ENCODE measurements at places on chromosomes 16 and 17. TPM values are rescaled to one million over a fixed set of nuclear protein-coding genes. Genes with fewer than 3 reads are reported as not detected.

Gene COG1
- total RNA-seq, result 47.6 TPM

DNA sequence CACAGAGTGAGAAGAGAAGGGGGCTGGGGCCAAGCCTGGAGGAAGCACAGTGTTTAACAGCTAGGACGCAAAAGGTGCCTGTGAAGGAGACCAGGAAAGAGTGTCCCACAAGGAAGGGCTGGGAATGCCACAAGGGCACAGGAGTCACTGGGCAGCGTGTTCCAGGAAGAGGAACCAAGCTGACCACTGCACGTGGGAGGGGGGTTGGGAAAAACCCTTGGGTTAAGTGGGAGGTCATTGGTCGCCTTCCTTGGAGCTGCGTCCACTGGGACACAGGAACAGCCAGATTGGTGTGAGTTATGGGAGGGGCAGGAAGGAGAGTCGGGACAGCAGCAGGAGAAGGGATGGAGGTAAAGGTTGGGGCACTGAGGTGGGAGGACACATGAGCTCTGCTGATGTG, 12.9 kb downstream of the TTYH2 start:
- H3K4me3 ChIP-seq, result no peak overlapping the region
- H3K36me3 ChIP-seq, result no peaks in the 10 kb centered on the region
- H3K4me1 ChIP-seq, result no peaks in the 10 kb centered on the region
- DNase-seq, result no peak
- peaks cover 11% of the 10 kb centered on the region for H3K27me3 ChIP-seq
- H3K27ac ChIP-seq, result no peak overlapping the region

GRCh38 chr16:12024429-12024828, 47.9 kb downstream of the SNX29 start:
- no peaks in the 10 kb centered on the region for H3K4me1 ChIP-seq
- H3K4me3 ChIP-seq, result no peak overlapping the region
- no peak overlapping the region for H3K27ac ChIP-seq
- no peaks in the 10 kb centered on the region for H3K27me3 ChIP-seq

DNA sequence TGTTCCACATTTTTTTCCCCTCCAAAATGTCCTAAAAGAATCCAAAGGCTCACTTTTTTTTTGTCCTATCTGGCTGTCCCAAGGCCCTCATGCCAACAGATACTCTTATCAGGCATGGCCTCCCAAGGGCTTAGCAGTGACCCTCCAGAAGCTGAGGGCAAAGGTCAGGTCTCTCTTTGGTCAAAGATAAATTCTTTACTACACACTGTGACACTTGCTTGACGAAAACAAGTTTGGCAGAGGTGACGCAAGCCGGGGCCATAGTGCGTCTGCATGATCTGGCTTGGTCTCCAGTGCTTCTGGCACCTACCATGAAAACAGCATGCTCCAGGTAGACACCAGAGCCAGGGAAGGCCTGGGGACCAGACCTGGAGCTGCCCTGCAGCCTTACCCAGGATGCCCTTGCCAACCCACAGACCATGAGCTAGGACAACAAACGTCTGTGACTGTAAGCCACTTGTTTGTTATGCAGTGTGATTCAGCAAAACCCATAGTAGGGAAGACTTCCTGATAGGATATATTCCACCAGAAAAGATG, 48.5 kb upstream of the IRF8 start:
- no peak for DNase-seq
- no peak overlapping the region for H3K4me3 ChIP-seq
- H3K27ac ChIP-seq, result no peak overlapping the region
- no peaks in the 10 kb centered on the region for H3K27me3 ChIP-seq
- H3K36me3 ChIP-seq, result no peaks in the 10 kb centered on the region

DNA sequence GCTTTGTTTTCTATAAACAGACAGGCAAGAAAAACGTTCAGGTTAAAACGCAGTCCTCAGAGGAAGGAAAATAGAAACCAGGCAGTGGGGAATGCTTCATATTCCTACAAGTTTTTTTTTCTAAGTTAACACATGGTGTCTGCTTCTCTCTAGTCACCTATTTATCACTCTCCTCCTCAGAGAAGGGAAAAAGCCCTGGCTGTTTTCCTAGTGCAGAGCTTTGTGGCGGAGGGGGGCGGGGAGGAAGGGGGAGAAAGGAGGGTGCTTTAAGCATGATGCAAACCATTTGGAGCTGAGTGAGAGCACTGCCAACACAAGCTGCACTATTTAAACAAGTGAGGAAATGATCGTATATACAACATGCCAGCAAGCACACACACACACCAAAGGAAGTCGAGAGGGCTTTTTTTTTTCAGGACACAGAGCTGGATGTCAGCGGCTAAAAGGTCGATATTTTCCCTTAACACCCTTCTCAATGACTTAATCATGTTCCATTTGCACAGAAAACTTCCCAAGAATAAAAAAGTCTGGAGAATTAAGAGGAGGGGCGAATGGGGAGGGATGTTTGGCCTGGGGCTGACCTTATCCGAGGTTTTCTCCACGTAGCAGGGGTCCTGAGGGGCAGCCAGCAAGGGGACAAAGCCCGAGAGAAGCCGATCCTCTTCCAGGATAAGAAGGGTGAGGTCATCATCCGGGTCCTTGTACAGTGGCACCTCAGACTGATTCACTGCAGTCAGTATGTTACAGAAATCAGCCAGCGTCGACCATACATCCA, 117.4 kb downstream of the HIC1 start:
- H3K4me1 ChIP-seq, result peaks cover 76% of the 10 kb centered on the region
- H3K36me3 ChIP-seq, result peaks cover 10% of the 10 kb centered on the region
- H3K27me3 ChIP-seq, result no peaks in the 10 kb centered on the region

DNA sequence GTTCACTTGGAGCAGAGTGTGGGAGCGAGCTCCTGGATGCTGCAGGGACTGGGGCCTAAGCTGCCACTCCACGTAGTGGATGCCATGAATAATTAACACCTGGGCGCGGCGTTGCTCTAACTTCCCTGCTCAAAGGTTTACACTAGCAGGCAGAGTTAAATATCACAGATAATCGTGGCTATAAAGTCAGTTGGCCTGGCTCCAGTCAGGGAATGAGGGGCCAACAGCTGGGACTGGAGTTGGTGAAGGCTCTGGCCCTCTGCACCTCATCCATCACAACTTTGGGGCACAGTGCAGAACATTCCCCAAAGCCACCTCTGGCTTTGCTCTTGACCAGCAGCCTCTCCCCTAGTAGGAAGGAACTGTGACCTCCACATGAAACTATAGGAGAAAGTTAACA, 10.9 kb downstream of the HOXB4 start:
- peaks cover 50% of the 10 kb centered on the region for H3K4me1 ChIP-seq
- no peaks in the 10 kb centered on the region for H3K27me3 ChIP-seq
- H3K4me3 ChIP-seq, result no peak overlapping the region
- no peak overlapping the region for H3K27ac ChIP-seq
- no peak for DNase-seq
- peaks cover 6% of the 10 kb centered on the region for H3K36me3 ChIP-seq
